ENCODE measurements at places on chromosomes 11 and 22.

- no peak for DNase-seq
Observed at GRCh38 chr11:5384335-5384734, 723 bp downstream of the OR51M1 start.

DNA sequence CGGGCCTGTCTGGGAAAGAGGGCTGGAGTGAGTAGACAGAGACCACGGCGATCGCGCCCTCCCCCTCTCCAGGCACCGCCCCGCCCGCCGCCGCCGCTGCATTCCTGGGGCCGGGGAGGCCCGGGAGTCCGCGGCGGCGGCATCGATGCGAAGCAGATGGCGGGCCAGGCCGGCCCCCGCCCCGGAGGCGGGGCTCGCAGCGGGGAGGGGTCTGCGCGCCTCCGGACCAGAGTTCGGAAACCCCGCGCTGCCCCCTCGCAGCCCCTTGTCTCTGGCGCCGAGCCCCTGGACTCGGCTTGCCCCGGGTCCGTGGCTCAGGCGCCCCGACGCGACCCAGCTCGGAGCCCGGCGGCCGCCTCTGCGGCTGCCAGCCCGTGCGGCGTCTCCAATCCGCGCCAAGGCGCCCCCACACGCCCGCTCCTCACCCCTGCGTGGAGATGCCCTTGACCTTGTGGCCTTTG is 1.3 kb downstream of the SCARF2 start:
- no peak for DNase-seq

DNA sequence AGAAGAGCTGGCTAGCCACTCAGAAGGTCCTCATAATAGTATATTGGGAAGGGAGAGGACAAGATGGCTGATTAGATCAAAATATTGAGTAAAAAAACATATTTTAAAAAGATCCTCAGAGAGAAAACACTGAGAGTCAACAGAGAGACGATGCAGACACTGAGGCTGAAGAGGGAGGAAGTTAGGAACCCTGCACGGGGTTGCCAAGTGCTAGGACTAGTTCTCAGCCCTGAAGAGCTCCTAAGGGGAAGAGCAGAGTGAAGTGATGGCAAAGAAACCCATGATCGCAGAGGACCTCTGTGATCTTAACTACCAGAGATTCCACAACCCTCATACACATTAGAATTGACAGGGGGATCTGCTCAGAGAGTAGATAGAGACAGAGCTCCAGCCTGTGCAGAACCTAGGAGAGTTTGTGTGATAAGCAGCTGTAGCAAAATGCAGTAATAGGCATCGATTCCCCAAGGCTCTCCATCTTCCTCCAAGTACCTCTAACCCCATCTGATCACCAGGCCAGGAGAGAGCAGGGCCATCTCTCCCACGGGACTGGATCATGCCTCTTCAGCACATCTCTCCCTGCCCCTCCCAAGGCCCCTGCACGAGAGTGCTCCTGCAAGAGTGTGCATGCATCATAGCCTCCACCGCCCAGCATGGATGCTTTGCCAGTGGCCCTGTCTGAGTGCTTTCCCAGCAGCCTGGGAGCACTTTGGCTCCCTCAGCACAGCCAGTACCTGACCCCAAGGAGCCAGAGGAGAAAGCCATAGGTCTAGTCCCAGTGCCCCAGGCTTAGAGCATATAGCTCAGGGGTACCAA is 41.2 kb upstream of the ARL14EP start:
- no peak for DNase-seq

GRCh38 chr11:8230178-8230859 is 33.4 kb downstream of the LMO1 start:
- DNase-seq: no peak

DNA sequence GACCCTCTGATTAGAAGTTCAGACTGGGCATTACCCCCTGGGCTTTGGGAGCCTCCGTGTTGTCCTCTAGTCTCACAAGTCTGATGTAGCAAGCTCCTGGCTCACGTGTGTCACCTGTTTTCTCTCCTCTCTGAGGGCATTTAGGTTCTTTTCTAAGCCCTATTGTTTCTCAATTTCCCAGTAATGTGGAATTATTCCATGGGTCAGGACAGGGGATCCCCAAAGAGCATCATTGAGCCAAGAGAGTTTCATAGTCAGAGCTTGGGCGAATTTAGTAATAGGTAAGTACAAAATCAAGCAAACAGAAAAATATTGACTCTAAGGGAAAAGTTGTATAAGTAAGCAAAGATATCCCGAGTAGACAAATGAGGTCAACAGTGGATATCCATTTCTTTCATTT is 57.3 kb downstream of the PPP6R2 start:
- DNase-seq: no peak

- no peak for DNase-seq
Observed at GRCh38 chr11:70780246-70780535, 381.9 kb downstream of the CTTN start.

All from NCI-H1694 treated with DMSO at 0.1 percent for 48 hours (cell line).